Ammon's horn (tissue), 1 donor: ENCODE measurements at places on chromosomes 7 and 10.
A peak's percentile ranks its signal among the peaks of the same experiment; 100 is the strongest.

- DNase-seq: no peak
Measured at GRCh38 chr7:113320419-113320818, 202.1 kb upstream of the SMIM30 start.

- peak; percentile 75 for DNase-seq
Measured at GRCh38 chr7:141231018-141231792, 157.3 kb downstream of the TMEM178B start.

- no peak for DNase-seq
Measured at GRCh38 chr10:100730725-100731406, 14.5 kb upstream of the PAX2 start.

GRCh38 chr7:150415161-150416153 lies 35.0 kb upstream of the GIMAP8 start:
- no peak for DNase-seq

DNA sequence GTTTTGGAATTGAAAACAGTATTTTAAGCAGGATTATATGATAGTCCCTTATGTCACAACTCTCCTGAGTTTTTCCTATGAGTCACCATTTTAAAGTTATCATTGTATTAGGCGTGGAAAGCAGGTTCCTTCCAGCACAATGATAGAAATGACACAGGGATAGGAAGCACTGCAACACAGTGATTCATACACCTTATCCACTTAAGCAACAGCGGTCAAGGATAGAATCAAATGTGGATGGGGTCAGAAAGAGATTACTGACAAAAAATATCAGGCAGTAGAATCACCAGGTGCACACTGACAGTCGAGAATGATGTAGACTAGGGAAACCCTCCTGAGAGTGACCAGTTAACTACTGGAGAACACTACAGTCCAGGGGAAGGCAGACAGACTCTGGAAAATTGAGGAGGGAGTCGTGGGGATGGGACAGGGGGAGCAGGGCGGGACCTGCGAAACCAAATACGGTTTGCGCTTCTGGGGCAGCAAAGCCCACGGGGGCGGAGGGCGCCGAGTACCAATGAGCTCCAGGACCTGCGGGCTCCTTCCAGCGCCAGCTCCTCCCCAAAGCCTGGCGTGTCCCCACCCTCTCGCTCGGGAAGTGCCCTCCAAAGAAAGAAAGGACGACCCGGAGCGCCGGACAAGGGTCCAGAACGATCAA lies 479 bp downstream of the PNPLA8 start:
- DNase-seq: no peak

DNA sequence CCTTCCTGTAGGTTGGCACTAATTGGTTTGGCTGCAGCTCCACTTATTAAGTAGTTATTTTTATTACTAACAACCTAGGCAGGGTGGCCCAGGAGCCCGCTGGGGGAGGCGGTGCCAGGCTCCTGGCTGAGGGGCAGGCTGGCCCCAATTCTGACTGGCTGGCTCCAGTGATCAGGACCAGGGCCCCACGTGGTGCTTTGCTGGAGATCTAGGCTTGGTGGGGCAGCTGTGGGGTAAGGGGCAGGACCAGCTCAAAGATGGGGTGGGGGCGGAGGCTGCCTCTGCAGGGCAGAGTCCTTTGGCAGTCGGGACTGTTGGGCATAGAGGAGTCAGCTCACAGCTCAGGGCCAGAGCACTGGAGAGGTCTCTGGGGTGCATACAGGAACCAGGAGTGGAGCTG lies 2.4 kb downstream of the ASL start:
- DNase-seq: no peak

DNA sequence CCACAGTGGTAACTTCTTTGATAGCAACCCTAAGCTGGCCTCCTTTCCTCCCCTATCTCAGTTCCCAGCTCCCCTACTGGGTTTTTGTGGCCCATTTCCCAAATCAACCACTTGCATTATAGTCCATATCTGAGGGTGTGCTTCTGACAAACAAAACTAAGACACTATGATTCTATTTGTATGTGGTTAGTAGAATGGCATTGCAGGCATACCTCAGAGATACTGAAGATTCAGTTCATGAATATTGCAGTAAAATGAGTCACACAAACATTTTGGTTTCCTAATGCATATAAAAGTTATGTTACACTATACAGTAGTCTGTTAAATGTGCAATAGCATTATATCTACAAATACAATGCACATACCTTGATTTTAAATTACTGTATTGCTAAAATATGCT lies 15.4 kb upstream of the TMEM243 start:
- no peak for DNase-seq

DNA sequence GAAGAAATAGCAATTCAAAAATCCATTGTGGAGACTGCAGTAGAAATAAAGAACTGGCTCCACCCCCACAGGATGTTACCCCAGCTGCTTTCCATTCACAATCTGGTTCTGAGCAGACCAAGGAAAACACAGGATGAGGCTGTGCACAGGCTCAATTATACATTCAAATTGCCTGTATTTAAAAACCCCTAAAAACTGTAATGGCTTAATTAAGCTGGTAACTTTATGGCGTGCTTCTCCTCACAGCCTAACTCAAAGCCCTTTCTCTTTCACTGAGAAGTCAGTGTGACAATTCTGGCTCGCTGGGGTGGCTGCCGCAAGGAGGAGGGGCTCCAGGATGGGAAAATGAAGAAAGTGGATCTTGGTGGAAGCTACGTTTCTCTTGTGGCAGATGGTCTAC lies 1191.1 kb downstream of the SORCS1 start:
- DNase-seq: peak; percentile 42

DNA sequence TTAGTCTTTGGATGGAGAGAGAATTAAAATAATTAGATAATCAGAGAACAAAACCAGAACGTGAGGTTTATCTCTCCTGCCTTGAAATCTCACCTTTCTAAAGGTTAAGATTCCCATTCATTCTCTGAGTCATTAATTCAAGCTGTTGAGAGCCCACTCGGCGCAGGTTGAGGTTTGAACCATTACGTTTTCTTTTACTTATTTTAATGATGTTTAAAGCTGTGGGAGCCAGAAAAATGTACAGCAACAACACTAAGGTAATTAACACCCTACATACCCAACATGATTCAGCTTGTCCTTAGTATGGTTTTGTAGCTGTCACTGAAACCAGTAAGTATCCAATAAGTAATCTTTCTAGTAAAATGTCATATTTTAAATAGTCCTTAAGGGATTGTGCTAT lies 153.0 kb upstream of the ANK3 start:
- no peak for DNase-seq

- no peak for DNase-seq
Measured at GRCh38 chr10:116665541-116666125, 44.9 kb downstream of the PNLIPRP2 start.

- DNase-seq: no peak
Measured at GRCh38 chr10:100723180-100723579, 22.2 kb upstream of the PAX2 start.

DNA sequence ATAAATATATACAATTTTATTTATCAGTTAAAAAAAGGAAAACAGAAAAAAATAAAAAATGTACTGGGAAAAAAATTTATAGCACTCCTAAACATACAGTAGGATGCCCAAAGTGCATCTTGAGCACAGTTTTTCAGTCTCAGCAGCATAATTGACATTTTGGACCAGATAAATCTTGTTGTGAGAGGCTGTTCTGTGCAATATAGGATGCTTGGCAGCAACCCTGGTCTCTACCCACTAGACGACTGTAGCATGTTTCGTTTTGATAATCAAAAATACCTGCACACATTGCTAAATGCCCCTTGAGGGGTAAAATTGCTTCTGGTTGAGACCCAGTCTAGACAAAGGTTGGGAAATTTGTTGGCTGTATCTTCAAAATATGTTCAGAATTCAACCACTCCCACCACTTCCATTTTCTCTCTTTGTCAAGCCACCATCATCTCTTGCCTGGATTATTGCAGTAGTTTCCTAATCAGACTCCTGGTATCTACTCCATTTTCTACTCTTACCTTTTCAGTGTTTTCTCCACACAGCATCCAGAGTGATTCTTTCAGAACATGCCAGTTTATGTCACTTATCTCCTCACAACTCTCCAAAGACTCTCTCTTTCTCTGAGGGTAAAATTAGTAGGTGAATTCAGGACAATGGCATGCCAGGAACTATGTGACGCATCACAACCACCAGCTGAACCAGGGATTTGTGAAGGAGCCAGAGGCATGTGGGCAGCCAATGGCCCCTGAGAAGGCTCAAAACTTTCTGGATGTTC lies 91.4 kb downstream of the GPR85 start:
- DNase-seq: no peak

DNA sequence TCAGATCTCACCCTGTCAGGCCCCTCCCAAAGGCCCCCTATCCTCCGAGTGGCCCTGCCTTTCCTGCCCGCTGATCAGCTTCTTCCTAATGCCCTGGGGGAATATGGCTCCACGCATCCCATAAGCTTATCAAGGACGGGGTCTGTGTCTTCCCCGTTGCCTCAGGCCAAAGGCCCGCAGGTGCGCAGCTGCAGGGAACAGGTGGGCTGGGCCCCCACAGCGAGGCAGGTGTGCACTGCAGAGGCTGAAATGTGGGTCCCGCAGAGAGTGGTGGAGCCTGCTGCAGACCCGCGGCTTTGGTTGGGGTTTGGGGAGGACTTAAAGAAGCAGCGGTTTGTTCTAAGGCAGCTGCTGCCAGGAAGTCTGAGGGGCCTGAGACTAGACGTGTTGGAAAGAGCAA lies 220.8 kb upstream of the TCERG1L start:
- no peak for DNase-seq

DNA sequence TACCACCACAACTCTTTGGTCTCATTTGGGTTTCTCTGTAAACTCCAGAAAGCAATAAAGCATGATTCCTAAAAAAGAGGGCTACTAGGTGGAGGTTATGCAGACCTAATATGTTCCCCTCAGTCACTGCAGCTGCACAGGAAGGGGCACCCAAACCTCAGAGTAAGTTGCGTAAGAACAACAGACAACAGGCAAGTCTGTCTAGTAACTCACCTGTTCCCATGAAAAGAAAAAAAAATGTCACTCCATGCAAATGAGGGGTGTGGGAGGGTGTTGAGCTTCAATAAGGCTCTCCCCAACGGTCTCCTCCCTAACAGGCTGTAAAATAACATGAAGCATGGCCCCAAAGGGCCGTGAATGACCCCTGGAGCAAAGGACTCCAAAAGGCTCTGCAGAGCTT lies 461.4 kb downstream of the KCNMA1 start:
- no peak for DNase-seq

DNA sequence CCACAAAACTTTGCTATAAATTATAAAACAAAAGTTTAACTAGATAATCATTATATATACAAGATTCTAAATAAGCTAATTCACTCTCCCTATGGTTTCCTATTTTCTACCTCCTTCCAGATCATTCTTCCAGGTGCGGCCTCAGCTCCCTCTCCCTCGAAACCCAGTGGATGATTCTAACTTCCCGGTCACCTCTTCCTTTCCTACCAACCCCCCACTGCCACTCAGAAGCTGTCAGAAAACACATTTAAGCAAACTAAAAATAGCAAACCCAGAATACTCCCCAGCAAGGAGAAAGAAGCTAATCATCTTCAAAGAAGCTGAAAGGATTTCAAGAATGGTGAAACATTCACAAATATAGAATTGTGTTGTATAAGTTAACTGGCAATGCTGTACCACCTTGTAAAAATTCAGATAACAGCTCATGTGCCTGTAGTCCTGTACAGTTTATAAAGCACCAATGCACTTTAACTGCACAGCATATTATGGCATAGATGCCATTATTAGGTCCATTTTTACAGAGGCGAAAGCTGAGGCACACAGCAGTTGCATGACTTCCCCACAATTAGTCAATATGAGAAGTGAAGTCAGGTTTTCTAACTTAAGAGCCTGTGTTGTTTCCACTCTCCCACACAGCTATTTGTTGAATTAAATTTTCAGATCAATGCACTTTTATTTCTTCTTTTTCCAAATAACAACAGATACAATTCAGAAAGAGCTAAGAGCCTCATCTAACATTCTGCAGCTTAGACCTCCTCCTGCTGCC lies 13.7 kb upstream of the DNTT start:
- no peak for DNase-seq

GRCh38 chr7:95886501-95887090 lies 114.2 kb downstream of the DYNC1I1 start:
- DNase-seq: peak; percentile 45

DNA sequence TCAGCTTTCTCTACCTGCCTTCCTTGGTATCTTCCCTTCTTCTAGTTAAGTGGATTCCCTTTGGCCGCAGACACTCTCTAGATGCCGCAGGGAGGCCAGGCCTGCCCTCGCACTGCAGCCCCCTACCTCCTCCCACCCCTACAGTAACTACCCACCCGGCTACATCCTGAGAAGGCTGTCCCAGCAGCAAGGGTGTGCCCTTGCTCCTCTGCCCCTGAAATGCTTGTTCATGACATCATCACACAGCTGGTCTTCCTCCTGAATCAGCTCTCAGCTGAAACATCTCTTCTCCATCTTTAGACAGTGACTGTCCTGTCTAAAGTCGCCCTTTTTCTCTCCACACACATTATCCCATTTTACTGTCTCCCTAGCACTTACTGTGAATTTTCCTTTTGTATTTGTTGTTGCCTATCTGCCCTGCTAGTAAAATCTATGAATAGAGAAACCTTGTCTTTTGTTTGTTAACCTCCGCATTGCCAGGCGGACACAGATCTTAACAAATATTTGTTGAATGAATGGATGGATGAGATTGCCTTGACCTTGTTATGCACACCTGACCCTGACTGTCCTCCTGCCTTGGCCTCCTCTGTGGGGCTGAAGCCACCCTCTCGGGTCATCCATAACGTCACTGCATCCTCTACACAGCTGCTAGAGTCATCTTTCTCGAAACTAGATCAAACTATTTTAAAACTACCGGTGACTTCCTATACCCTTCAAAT lies 108.9 kb upstream of the GATA3 start:
- no peak for DNase-seq

GRCh38 chr10:117936566-117936965 lies 110.2 kb downstream of the RAB11FIP2 start:
- no peak for DNase-seq

GRCh38 chr10:127720903-127721302 lies 16.1 kb upstream of the FOXI2 start:
- DNase-seq: no peak

- DNase-seq: peak; percentile 42
Measured at GRCh38 chr10:32332299-32332750, 14.6 kb downstream of the EPC1 start.
